Activated T-cell treated with anti-CD3 and anti-CD28 coated beads for 24 hours (primary cell): ENCODE measurements at places on chromosomes 12 and 14.

- no peak for DNase-seq
Measured at GRCh38 chr12:116070444-116070843, 207.0 kb downstream of the MED13L start.

DNA sequence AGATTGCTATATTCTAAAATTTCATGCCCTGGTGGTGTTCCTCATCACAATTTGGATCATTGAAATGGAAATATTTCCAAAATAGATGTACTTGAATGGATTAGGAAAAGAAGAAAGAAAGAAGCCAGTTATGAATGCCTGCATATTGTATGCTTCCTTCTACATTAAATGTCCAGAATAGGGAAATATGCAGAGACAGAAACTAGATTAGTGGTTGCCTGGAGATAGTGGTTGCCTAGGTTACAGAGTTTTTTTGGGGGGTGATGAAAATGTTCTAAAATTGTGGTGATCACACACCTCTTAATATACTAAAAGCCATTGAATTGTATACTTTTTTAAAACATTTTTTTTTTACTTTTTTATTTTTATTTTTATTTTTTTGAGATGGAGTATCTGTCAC, 18.0 kb downstream of the TUBA1A start:
- no peak for DNase-seq

GRCh38 chr12:72521326-72521725, 249.2 kb downstream of the TRHDE start:
- no peak for DNase-seq

DNA sequence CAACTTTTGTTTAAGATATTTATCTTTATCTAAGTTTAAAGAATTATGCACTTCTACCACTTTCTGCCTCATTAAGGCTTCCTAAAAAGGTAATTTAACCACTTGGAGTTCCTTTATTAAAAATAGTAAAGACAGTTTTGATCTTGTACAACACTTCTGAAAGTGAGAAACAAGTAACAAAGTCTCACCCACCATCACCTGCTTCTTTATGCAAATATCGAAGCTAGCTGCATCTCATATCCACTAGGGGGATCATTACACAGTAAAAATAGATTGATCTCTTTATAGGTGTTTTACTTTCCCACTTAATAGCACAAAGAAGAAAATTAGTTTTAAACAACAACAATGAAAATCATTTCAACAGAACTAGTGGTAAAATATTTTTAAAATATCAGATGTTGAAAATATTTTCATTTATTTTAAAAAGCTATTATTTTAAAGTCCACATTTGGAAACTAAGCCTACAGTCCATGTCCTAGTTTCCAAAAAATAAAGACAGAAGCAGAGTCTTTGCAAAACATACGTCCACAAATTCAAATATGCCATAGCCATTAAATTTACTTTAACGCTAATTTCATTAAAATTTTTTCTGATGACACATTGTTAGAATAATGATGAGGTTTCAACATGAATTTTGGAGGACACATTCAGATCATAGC, 160.0 kb upstream of the SOX5 start:
- no peak for DNase-seq

- no peak for DNase-seq
Measured at GRCh38 chr12:32828120-32828519, 68.5 kb downstream of the PKP2 start.

GRCh38 chr14:64504897-64505794, 576 bp downstream of the ZBTB1 start:
- peak; percentile 81 for DNase-seq

DNA sequence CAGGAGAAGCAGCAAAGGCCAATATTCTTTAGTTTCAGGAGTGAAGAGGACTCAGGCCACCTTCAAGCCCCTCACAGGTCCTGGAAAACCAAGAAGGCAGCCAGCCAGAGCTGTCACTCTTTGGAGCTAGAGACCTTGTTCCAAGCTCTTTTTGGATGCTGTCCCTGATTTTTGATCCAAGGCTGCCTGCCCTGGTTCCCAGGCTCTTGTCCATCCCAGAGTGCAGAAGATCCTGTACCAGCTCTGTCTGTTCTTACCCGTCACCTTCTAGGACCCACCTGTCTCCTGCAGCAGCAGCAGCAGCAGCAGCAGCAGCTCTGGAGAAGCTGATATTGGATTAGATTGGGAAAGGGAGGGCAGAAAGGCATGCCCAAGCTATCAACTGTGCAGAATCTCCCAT, 157.1 kb upstream of the NEDD1 start:
- no peak for DNase-seq

DNA sequence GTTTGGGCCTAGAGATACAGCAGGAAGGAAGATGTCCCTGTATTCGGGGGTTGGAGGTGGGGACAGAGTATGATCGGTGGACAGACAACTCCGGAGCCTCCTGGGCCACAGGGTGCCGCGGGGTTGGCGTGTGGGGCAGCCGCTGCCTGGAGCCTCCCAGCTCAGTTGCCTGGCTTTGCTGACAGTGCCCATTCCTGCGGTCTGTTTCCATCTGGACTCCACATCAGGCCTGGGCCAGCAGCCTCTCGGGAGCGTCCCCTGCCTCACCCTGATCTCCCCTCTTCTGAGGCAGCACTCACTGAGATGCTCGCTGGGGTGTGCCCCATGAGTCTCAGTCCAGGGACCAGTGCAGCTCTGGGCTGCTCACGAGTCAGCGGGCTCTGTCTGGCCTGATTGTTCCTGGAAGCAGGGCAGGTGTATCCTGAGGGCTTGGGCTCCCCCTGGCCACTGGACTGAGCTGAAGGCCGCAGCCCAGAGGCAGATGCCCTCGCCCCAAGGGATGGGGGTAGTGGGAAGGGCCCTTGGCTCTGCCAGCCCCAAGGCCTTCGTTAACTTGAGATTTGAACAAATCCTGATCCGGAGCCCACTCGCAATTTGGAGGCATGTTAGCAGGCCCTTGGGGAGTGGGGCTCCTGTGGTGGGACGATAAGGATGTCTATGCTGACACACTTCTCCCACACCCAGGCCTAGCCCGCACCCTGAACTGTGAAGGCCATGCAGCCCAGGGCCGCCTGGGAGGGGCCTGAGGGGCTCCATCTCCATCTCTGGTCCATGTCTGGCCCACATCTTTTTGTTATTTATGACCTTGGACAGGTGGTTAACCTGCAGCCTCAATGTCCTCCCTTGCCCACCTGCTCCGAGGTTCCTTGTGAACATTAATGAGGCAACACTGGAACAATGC, 7.5 kb downstream of the HIP1R start:
- no peak for DNase-seq

DNA sequence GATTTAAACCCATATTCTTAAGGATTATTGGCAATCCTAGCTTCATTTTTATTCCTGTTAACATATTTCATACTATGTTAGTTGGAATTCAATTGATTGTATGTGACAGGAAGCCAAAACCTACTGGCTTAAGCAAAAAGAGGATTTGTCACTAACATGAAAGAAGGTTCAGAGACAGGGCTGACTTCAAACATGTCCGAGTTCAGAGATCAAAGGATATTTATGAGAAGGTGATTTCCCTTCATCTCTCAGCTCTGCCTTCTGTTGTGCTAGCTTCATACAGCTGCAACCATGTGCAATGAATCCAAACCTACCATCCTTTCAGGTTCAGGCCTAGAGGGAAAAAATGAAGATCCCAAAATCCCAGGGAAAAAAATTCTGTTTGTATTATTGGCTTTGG, 349.7 kb downstream of the ATP23 start:
- DNase-seq = no peak

DNA sequence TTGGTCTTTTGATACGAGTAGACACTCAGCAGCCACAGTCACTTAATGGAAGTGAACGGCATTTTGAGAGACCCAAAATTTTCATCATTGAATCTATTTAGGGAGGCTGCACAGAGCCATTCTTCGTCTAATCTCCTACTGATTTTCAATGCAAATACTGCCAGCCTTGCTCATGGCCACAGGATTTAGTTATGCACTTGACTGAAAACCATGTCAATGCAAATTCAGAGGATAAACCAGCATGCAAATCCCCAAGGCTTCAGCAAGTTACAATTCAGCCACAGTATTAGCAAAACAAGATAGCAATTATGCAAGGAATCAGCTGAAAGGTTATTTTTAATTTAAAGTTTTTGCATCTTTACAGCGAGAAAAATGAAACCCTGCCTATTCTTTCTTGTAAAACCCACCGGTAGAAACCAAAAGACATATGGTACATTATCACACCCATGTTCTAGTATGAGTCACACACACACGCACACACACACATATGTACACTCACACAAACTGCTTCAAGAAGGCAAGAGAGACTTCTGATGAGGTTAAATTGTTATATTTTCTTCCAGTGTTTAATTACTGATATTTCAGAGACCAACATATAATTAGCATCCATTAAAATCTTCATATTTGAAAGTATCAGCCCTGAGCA, 985.3 kb upstream of the FLRT2 start:
- no peak for DNase-seq

DNA sequence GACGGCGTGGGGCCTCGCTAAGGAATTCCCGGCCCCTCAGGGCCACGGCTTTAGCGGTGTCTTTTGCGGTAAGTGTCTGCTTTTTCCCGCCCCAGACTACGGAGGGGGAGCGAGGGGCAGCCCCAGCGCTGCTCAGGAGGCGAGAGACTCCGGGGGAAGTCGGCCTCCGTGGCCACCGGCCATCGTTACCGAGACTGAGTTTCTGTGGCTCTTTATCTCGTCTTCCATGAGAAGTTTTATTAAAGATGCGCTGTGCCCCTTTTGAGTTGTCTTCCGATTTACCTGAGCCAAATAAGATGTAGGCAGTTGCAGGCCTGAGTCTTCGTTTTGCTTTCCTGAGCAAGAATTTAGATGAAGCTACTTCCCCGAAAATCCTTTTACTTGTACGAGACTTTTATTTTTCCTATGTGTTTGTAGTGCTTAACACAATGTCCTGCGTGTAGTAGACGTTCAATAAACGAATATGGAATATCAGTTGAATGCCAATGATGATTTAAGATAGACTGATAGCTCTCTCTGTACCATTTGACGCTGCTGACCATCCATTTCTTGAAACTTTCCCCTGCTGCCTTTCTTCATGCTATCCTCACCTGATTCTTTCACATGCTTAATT, 462 bp downstream of the SRP54 start:
- no peak for DNase-seq

GRCh38 chr14:90456551-90456950, 59.7 kb downstream of the CALM1 start:
- DNase-seq = no peak

DNA sequence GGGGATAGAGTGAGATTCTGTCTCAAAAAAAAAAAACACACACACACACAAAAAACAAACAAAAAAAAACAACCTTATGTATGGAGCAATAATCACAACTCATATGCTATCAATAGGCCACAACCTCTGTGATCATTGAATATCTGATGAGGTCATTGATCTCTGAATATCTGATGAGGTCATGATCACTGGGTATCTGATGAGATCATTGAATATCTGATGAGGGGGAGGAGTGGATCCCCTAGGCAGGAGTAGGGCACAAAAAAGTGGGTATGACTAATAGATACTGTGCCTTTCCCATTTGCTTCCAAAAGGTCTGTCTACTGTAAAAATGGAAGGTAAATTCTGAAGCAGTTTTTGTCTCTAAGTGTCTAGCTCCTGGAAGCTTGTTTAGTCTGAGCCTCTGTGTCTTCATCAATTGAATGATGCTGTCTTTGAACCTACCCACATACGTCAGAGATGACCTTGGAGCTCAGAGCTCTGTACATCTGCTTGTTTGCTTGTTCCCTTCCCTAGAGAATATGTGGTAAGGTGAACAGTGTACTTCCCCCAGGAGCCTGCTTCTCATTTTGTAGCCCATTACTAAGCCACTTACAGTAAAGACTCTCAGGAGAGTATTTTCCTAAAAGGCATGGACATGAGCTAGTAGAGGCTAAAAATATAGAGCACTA, 13.6 kb downstream of the PAH start:
- no peak for DNase-seq

DNA sequence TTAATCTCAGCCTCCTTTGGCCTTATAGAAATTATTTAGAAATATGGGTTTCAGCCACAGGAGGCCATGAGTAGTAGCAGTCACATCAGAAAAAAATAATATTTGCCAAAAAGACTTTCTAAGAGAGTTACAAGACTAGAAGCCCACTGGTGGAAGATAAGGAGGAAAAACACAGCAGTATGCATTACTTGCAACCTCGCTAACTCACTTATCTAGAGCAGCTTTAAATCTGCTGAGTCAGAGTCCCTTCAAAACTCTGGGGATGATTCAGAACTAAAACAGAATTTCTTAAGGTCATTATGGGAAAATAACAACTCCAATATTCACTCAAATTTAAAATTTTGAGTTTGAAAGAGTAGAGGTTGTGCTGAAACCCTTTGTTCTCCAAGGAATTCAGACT, 6.2 kb downstream of the OR4K17 start:
- no peak for DNase-seq

DNA sequence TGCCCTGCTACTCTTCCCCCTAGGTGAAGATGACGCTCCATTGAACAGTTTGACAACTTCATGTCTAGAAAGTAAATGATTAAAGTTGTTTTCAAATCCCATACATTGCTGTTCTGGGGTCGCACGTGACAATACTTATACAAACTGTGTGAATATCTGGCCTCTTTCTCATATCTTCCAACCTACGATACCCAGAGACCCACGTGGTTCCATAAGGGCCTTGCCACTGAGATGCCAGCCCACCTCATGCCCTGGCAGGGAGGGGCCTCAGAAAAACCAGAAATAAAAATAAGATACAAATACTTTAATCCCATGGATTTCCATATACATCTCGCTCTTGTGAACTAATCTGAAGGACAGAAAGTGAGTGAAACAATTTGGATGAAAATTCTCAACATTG, 4.5 kb downstream of the GZMB start:
- DNase-seq = no peak

DNA sequence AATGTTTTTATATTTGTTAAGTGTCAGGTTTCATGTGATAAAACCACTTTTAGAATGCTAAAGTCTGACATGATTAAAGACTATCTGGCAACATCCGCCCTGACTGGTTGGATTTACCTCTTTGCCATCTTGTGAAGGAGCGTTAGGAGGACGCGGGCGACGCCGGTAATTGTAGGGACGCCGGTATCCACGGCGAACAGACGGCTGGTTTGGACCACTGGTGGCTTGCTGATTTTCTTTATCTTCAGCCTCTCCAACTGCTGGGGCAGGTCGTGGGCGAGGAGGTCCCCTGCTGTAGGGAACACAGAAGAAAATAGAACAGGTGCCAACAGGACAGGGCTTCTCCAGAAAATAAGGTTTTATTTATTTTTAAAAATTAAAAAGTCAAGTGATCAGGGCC, 21.3 kb downstream of the YBX3 start:
- DNase-seq = no peak

DNA sequence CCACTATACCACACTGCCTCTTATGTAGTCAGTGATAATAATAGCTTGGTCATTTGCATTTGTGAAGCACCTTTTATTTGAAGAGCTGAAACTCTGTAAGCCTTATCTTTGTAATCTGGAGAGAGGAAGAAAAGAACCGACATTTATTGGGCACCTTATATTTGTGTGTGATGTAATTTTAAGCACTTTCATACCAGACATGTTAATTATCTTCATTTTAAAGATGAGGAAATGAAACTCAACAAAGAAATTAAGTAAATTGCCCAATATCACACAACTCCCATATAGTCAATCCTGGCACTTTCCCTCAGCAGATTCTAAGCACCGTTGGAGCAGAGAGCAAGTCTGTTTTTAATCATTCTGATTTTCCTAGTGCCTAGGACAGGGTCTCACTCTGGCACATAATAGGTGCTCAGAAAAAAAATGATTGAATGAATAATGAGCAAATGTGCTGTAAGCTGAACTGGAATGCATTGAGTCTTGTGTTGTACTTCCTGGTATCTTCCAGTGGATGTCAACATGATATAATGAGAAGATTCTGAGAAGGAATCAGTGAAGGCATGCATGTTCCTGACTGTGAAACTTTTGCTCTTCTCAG, 418.9 kb downstream of the ZFP36L1 start:
- DNase-seq = no peak
